Thymus (tissue), 14 donors: ENCODE measurements at places on chromosomes 13 and 19.

DNA sequence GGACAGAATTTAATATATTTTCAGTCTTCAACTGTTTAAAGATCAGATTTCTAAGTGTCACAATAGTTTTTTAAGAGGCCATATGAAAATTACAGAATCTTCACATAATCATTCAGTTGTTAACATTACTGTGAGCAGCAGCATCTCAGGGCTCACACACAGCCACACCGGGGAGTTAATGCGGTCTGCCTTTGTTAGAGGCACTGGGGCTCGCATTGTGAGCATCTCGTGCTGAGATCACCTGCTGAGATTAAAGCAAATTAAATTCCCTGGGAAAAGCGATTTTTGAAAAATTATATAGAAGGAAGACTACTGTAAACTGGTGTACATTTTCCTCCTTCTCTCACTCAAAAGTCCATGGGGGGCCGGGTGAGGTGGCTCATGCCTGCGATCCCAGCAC lies 16.6 kb downstream of the GPR12 start:
- no peak for DNase-seq

- no peak for DNase-seq
Measured at GRCh38 chr13:97975280-97975847, 21.9 kb downstream of the IPO5 start.

DNA sequence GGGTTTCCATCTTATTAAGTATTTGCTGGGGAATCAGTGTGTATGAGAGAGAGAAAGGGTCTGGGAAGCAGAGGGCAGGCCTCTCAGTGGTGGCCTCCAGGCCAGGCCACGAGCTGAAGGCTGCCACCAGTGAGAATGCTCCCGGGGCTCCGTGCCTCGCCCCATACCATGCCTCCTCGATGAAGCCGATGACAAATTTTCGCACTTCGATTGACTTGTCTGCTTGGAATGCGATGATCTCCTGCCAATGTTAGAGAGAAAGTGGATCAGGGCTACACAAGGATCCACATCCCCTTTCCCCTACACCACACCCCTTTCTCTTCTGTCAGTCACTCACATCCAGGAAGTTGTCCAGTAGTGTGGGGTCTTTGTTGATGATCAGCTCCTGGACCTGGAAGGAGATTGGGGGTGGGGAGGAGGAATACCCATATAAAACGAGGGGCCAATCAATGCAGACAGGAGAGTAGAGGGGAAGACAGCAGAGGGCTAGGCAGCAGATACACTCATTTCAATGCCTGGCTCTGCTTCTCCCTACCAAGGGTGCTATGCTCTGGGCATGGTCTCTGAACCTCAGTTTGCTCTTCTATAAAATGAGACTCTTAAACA lies 10.7 kb downstream of the SYMPK start:
- DNase-seq, result no peak

DNA sequence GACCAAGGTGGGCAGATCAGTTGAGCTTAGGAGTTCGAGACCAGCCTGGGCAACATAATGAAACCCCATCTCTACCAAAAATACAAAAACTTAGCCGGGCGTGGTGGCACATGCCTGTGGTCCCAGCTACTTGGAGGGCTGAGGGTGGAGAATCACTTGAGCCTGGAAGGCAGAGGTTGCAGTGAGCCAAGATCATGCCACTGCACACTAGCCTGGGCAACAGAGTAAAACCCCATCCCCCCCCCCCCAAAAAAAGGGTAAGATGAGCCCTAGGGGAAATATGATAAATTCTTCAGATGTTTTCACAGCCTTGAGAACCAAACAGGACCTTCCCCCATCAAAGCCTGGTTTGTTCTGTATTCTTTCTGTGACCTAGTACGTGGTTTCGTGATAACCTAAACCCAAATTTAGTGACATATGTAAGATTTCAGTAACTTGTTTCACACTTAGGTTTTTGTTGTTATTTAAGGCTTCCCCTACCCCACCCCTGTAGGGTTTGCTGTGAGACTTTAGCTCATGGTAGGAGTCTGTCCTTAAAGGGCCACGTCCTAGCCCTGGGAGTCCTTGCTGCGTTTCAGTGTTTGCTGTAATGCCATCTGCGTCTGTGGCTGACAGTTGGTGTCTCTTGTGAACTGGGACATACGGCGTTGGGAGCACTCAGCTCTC lies 49.6 kb downstream of the MYO9B start:
- no peak for DNase-seq

GRCh38 chr19:27719034-27719433 lies 1493.9 kb downstream of the UQCRFS1 start:
- DNase-seq, result no peak

- no peak for DNase-seq
Measured at GRCh38 chr13:111210544-111211469, 95.7 kb downstream of the ARHGEF7 start.
